ENCODE measurements at places on chromosomes 6 and 20.
A peak's percentile ranks its signal among the peaks of the same experiment; 100 is the strongest.

- DNase-seq: no peak
Observed at GRCh38 chr6:11430036-11430435, 107.5 kb upstream of the TMEM170B start.

GRCh38 chr20:59866338-59866737 lies 67.1 kb downstream of the SYCP2 start:
- DNase-seq: no peak

DNA sequence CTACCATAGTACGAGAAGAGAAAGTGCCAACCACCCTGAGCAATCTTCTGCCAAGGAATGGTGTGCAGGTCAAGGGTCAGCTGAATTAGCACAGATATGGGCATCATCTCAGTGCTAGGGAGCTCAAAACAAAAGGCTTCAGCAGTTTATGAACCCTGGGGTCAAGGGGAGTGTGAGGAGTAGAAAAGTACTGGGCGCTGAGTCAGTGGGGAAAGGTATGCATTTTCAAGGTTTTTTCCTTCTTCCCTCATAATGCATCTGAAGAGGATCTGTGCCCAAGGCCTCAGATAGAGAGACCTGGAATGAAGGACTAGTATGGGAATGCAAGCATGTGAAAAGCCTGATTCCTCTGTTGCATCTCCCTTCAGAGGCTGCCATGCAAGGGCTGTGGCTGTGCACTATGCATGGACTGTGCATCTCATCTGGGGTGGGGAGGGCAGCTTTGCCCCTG lies 81.7 kb downstream of the PERP start:
- no peak for DNase-seq

GRCh38 chr20:42261766-42262270 lies 643.6 kb upstream of the CHD6 start:
- no peak for DNase-seq

DNA sequence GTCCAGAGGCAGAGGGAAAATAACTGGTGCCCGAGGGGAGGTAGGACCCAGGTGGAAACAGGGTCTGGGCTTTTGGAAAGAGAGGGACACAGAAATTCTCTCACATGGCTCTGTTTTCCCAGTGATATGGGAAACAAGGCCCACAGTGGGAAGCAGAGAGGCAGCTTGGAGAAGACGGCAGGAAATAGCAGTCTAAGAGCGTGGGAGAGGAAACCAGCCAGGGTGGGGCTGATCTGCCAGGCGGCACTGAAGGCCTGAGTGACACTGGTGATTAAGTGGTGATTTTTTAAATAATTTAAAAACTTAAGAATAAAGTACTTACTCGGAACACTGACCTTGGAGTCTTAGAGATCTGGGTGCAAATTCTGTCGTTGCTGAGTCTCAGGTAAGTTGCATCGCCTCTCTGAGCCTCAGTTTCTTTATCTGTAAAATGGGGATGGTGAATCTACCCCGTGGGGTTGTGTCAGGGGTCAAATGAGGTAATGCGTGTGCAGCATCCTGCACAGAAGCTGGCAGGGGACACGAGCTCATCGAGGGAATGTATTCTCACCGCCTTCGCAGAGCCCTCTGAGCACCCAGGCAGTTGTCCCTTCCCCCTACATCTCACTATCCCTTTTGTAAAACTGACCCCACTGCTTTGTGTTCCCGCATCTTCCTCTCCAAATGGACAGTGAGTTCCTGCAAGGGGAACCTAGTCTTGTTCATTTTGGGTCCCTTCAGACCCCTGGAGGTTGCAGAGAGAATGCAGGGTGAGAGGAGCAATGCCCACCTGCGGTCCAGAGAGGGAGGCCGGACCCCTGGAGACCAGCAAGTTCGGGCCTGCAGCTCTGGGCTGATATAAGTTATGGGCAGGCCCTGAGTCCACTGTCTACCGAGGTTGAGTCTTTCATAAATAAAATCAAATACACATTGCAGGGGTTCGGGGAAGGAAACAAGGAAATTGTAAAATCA lies 228.6 kb upstream of the PMEPA1 start:
- no peak for DNase-seq

DNA sequence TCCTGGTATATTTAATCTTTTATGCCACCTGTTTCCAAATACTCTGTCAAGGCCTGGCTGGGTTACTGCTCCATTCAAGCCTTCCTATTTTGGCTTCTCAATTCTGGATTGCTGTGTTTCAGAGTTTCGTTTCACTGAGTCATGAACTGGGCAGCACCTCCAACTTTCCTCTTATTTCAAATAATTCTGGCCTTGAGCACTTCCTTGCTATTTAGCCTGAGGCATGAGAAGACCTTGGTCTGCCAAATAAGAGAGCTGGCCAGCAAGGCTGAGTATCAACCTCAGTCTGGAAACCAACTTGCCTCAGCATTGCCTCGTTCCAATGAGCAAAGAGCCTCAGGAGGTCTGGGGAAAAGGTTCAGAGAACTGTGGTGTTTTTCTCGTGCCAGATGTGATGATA lies 66.6 kb downstream of the TNFAIP3 start:
- DNase-seq: no peak

GRCh38 chr6:146590492-146590891 lies 8.3 kb upstream of the ADGB start:
- DNase-seq: no peak

- no peak for DNase-seq
Observed at GRCh38 chr6:128719786-128720185, 163.2 kb upstream of the LAMA2 start.

DNA sequence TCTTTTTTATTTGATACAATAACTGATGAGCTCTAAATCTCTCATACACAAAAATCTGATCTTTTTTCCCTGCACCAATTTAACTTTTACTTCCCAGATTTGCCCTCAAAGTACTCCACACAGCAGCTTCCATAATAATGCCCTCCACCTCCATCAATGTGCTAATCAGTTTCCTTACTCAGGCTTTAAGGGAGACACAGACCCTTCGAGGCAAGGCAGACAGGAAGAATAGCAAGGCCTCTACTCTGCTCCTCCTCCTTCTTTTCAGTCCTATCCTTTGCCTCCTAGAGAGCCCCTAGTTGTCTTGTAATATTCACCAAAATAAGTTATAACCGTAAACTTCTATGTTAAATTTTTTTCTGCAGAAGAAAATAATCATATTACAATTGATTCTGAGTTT lies 444.9 kb upstream of the RNF217 start:
- DNase-seq: no peak

GRCh38 chr6:92784235-92784634 lies 635.1 kb downstream of the EPHA7 start:
- no peak for DNase-seq

GRCh38 chr6:35048031-35048613 lies 93.0 kb downstream of the TCP11 start:
- no peak for DNase-seq

GRCh38 chr6:122459240-122459639 lies 12.4 kb downstream of the SERINC1 start:
- no peak for DNase-seq

DNA sequence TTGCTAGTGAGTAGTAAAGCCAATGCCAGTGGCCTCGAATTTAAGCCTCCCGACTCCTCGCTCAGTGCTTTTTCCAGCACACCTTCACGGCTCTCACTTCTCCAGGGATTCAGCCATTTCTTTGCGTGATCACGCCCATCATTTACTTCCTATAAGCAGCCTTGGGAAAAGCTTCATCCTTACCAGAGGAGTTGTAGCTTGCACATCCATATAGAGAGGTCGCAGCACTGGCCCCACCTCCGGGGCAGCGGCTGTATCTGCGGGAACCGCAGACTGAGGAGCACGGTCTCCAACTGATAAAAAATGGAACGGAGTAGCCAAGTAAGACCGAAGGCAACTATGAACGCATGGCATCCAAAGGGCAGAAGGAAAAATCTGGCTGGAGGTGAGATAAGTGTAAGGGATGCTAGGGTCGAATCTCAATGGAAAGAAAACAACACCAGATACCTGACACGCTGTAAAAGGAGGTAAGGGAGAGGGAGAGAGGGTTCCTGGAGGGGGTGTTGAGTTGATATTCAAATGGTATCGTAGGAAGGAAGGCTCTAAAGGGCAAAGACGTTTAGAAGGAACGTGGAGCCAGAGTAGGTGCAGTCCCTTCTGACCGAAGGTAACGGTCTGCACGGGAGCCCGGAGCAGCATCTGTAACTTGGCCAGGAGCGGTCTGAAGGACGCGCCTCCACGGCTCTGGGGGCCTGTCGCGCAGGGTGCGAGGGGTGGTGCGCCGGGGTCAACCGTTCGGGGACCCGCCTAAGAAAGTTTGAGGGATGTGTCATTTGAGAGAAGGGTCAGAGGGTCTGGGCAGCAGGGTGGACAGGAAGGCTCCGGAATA lies 640 bp downstream of the NFS1 start:
- peak; percentile 55 for DNase-seq

- DNase-seq: no peak
Observed at GRCh38 chr6:76416821-76417605, 344.6 kb upstream of the IMPG1 start.

DNA sequence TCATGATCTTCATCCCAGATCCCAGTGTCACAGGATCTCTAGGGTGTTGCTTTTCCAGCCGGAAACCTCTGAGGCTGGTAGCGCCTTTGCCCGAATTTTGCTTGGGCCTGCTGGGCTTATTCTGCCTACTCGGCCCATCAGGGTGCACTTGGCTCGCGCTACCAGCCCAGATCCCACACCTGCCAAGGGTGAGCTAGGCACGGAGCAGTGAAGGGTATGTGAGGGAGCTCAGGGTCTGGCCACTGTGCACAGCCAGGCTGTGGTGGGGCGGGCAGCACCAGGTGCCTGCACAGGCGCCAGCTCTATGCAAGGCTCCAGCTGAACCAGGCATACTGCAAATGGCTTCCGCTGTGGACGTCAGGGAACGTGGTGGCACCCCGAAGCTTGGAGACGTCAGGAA lies 693.4 kb upstream of the FLRT3 start:
- DNase-seq: no peak

DNA sequence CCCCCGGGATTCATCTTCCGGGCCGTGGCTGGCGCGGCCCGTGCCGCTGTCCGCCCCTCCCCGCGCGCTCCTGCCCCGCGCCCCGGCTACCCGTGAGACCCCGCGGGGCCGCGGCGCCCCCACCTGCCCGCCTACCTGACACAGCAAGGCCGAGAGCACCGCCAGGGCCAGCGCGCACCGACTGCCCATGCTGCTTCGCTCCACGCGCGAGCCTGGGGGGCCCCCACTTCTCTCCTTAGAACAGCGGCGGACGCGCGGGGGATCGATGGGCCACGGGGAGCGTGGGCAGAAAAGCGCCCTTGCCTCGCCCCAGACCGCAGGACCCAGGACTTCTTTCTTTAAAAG lies 955 bp downstream of the DLL1 start:
- no peak for DNase-seq

- no peak for DNase-seq
Observed at GRCh38 chr6:16178351-16178750, 49.5 kb downstream of the MYLIP start.

DNA sequence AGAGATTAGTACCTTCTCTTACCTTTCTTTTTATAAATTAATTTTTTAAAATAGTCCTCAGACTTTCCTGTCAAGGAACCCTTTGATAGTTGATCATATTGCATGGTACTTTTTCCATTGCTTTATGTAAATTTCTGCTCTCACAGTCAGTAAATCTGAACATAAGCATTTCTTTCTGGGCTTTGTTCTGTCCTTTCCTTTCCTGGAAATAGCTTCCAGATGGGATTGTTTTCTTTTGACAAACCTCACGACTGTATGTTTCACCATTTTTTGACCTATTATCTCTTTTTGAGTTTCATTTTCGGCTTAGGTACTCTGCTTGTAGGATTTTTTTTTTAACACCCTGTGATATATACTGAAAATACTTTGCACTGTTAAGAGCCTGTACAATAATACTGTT lies 32.6 kb downstream of the UTRN start:
- no peak for DNase-seq

GRCh38 chr20:50467718-50468356 lies 42.3 kb upstream of the PTPN1 start:
- DNase-seq: peak; percentile 73
